ENCODE measurements at places on chromosomes 12 and 14.

DNA sequence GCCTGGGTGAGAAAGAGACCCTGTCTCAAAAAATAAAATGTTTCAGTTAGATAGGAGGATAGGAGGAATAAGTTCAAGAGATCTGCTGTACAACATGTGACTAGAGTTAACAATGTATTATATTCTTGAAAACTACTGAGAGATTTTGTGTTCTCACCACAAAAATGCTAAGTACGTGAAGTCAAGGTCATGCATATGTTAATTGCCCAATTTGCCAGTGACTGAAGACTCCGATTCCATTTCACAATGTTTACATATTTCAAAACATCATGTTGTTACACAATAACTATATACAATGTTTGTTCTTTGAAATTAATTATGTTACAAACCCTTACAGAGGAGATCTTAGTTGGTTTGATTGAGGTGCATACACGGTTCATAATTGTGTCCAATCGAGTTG lies 52.1 kb downstream of the SLC15A4 start:
- DNase-seq, result no peak

GRCh38 chr12:49764126-49764525 lies 22.8 kb downstream of the TMBIM6 start:
- DNase-seq, result no peak

- DNase-seq, result no peak
Observed at GRCh38 chr14:92425101-92425500, 88.5 kb upstream of the RIN3 start.

- peak; percentile 82 for DNase-seq
Observed at GRCh38 chr12:6867413-6868210, at the start of gene TPI1. TSS of gene TPI1 (plus strand) at chr12:6867531. CDS start at chr12:6867567, 36 bp downstream.

DNA sequence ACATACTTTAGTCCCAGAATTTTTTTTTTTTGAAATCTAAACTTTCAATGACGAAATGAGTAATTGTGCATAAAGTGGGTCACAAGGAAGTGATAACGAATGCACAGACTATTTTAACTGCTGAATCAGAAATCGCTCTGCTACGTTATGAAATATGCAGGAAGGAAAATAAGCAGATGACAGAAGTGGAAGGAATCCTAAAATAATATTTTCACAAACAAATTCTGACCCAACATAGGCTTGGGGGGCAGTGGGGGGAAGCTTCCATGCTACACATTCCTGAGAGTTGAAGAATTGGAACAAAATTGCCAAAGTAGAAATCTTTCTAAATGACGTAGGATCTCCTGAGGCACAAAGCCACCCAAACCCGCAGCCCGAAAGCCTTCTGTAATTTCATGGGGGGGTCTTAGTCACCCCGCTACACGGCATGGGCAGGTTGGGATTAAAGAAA lies 89.6 kb downstream of the ARF6 start:
- DNase-seq, result peak; percentile 23

DNA sequence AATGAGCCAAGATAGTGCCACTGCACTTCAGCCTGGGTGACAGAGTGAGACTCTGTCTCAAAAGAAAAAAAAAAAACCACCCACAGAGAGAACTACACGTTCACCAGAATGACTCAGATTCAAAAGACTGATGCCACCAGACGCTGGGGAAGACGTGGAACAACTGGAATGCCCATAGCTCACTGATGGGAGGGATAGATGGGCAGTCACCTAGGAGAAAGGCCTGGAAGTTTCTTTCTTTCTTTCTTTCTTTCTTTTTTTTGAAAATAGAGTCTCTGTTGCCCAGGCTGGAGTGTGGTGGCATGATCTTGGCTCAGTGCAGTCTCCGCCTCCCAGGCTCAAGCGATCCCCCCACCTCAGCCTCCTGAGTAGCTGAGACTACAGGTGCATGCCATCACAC lies 10.0 kb upstream of the KLC1 start:
- no peak for DNase-seq

- DNase-seq, result no peak
Observed at GRCh38 chr14:88479574-88479987, 75.2 kb downstream of the PTPN21 start.

GRCh38 chr12:64273527-64274403 lies 51.7 kb upstream of the KICS2 start:
- no peak for DNase-seq

- DNase-seq, result no peak
Observed at GRCh38 chr14:62759796-62760195, 285.5 kb downstream of the KCNH5 start.

DNA sequence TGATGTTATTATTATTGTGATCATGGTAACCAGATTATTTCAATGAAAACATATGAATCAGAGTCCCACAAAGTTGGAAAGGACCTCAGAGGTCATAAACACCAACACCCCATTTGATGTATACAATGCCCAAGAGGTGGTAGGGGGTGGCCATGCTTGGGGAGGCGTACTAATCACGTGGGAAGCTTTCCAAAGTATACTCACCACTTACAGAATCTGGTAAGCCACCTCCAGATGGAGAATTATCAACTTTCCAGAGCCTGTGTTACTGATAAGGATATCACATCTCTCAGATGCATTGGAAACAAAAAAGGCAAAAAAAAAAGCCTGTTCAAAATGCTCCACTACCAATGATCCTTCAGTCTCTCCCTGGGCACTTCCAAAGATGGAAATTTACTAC lies 8.4 kb downstream of the DAD1 start:
- DNase-seq, result no peak

GRCh38 chr12:61757831-61758505 lies 502.2 kb upstream of the USP15 start:
- DNase-seq, result no peak

- DNase-seq, result no peak
Observed at GRCh38 chr14:25108291-25108690, 58.3 kb upstream of the STXBP6 start.

GRCh38 chr12:102961466-102961855 lies 4.0 kb downstream of the ASCL1 start:
- no peak for DNase-seq

- no peak for DNase-seq
Observed at GRCh38 chr12:101670007-101670671, 27.3 kb upstream of the CHPT1 start.

GRCh38 chr14:65193916-65194590 lies 91.7 kb upstream of the MAX start:
- DNase-seq, result no peak
